T-helper 2 cell (primary cell): ENCODE measurements at places on chromosomes 16 and 17.

DNA sequence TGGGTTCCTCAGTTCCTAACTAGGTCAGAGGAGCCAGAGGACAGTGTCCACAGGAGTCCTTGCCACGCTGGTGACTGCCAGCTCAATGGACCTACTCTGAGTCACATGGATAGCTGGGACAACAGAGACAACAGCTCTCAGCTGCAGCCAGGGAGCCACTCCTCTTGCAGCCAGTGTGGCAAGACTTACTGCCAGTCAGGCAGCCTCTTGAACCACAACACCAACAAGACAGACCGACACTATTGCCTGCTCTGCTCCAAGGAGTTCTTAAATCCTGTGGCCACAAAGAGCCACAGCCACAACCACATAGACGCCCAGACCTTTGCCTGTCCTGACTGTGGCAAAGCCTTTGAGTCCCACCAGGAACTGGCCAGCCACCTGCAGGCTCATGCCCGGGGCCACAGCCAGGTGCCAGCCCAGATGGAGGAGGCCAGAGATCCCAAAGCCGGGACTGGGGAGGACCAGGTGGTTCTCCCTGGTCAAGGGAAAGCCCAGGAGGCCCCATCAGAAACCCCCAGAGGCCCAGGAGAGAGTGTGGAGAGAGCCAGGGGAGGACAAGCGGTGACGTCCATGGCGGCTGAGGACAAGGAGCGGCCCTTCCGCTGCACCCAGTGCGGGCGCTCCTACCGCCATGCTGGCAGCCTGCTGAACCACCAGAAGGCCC, 6.7 kb downstream of the ZNF646 start:
- DNase-seq: no peak

GRCh38 chr17:80599546-80600305, 55.1 kb downstream of the RPTOR start:
- DNase-seq: no peak

GRCh38 chr17:2624292-2624731, 30.9 kb downstream of the PAFAH1B1 start:
- no peak for DNase-seq

DNA sequence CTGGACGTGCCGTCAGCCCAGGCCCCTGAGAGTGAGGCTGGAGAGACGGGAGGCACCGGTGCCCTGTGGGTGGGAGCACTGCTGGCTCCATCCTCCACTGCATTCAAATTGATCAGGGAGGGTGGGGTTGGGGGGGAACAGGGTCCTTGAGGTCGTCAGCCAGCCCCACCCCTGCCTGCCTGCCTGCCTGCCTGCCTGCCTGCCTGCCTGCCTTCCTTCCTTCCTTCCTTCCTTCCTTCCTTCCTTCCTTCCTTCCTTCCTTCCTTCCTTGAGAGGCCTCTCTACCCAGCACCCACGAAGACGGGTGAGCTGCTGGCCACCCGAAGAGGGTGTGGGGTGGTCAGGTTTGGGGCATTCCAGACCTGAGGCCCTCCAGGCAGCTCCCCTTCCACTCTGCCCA, 16.0 kb downstream of the BAHCC1 start:
- no peak for DNase-seq

GRCh38 chr17:45895304-45895968, 1.1 kb downstream of the MAPT start:
- peak; percentile 32 for DNase-seq

GRCh38 chr17:28371245-28372202, at the start of gene SARM1:
SARM1 (plus strand) TSS chr17:28371694; CDS start chr17:28372033, 339 bp downstream.
- DNase-seq: peak; percentile 76

GRCh38 chr17:43758086-43758485, 505 bp downstream of the SOST start:
- no peak for DNase-seq

GRCh38 chr16:75477680-75478473, 13.4 kb upstream of the TMEM170A start:
- no peak for DNase-seq

DNA sequence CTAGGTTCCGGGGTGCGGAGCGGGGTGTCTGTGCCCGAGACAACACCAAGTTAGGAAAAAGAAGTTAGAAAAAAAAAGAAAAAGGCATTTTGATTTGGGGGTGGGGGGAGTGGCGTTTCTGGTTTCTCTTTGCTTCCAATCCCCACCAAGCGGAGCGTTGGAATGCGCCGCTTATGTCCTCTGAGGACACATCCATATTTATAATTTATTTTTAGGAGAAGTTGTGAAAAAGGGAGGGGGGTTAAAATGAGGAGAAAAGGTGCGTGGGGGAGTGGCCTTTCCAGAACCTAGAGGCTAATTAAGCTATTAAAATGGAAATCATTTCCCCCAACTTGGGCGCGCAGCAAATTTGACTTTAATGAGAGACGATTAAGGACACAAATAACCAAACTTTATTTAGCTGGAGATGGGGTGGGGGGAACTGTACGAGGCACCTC, 232.1 kb downstream of the MRTFB start:
- DNase-seq: no peak
